Suppressor macrophage (primary cell): ENCODE measurements at places on chromosomes 7 and 10.

DNA sequence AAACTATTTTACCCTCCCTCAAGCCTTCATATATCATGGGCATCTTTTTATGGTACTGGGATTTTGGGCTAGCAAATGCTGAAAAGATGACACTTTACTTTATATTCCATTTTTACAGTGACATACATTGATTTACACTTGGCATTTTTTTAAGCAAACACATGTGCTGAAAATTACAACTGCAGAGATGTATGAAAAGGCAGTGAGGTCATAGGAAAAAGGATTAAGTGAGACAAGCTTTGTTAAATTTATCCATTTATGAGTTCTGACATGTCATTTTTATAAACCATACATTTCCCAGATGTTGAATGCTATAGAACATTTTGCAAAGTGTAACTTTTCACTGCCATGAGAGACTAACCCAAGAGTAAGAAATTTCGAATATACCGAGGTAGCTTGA, 68.8 kb upstream of the RSU1 start:
- DNase-seq, result no peak

GRCh38 chr10:81696609-81697388, 178.2 kb upstream of the NRG3 start:
- DNase-seq, result no peak

DNA sequence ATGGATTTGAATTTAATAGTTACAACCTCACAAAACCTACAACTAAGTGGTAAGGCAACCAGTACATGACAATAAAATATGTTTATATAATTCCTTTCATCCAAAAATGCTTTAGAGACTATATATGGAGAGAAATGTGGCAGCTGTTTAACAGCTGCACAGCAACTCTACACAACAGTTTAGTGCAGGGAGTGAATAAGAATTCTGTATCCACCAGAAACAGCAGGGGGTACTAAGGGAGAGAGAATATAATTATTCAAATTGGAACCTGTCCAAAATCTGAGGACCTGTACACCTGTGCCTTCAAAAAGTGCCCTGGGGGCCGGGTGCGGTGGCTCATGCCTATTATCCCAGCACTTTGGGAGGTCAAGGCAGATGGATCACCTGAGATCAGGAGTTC, 49.6 kb downstream of the POLL start:
- DNase-seq, result no peak

GRCh38 chr10:124535731-124536495, 74.3 kb downstream of the LHPP start:
- peak; percentile 62 for DNase-seq

GRCh38 chr7:158014976-158015375, 572.6 kb downstream of the PTPRN2 start:
- DNase-seq, result no peak

DNA sequence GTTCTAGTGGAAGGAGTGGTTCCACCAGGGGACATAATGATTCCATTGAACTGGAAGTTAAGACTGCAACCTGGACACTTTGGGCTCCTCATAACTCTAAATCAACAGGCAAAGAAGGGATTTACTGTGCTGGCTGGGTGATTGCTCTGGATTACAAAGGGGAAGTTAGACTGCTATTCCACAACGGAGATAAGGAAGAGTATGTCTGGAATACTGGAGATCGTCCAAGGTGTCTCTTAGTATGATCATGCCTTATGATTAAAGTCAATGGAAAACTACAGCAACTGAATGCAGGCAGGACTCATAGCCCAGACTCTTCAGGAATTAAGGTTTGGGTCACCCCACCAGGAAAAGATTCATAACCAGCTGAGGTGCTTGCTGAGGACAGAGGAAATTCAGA, 310.6 kb upstream of the MGMT start:
- no peak for DNase-seq

GRCh38 chr7:24576171-24577025, 3.1 kb downstream of the PALS2 start:
- DNase-seq, result peak; percentile 39

DNA sequence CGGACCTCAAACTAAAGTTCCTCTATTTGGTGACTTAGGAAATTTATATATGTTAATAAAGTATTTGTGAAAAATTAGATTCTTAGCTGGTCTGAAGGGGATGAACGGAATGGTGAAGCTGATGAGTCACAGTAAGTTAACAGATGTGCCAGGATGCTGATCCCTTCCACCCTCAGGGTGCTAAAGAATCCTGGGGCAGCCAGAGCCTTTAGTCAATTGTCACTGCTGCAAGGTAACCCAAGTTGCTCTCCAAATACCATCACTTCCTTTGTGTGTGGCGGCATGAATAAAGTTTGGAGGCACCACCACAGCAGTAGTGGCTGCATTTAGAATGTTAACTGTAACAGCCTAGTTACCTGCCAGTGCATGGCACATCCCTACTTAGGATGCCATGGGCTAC, 222.6 kb upstream of the PPP1R3A start:
- no peak for DNase-seq

- DNase-seq, result no peak
Observed at GRCh38 chr7:106138776-106139175, 26.7 kb upstream of the SYPL1 start.

DNA sequence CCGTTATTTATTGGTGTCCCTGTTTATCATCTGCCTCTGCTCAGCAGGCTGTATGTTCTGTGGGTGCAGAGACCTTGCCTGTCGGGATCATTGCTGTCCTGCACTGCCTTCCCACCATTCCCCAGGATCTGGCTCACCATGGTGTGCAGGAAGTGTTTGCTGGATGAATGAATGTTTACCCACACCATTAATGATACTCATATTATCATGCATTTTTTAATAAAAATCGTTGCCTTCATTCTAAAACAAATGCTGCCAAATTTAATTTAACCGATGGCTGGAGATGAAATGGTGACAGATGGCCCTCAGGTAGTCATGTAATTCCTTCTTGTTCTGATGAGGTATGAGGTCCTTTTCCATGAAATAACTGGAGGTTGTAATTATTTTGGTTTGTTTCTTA, 22.5 kb downstream of the PLPP4 start:
- DNase-seq, result no peak
